NCI-H1417 treated with DMSO at 0.1 percent for 48 hours (cell line): ENCODE measurements at places on chromosomes 4 and X.

GRCh38 chr4:112029771-112030171 lies 115.5 kb upstream of the FAM241A start:
- DNase-seq: no peak

DNA sequence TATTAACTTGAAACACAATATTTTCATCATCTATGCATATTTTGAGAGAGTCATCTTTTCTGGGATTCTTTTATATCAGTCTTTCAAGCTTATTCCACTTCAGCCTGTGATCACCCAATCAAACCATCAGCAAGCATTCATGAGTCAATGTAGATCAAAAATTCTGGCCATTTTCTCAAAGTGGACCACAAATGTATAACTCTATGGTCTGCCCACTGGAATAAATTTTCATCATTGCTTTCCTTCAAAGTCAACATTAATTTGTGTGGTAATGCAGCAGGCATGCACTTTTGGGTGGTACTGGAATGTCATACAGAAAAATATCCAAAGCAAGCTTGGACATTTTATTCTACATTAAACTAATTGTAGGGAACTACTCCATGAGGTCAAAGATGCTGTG lies 1013.0 kb downstream of the STIM2 start:
- no peak for DNase-seq

- no peak for DNase-seq
Observed at GRCh38 chr4:8508266-8508665, 67.7 kb downstream of the TRMT44 start.

GRCh38 chrX:4841216-4841745 lies 1127.8 kb upstream of the PRKX start:
- DNase-seq: no peak

DNA sequence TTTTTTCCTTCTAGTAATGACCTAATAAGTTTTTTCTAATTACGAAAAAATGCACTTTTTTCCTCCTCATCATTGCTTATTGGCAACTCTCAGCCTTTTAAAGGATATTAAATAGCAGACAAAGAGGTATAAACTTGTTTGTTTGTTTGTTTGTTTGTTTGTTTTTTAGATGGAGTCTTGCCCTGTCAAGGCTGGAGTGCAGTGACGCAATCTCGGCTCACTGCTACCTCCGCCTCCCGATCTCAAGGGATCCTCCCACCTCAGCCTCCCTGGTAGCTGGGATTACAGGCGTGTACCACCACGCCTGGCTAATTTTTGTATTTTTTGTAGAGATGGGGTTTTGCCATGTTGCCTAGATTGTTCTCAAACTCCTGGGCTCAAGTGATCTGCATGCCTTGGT lies 6.0 kb downstream of the RBM47 start:
- no peak for DNase-seq

DNA sequence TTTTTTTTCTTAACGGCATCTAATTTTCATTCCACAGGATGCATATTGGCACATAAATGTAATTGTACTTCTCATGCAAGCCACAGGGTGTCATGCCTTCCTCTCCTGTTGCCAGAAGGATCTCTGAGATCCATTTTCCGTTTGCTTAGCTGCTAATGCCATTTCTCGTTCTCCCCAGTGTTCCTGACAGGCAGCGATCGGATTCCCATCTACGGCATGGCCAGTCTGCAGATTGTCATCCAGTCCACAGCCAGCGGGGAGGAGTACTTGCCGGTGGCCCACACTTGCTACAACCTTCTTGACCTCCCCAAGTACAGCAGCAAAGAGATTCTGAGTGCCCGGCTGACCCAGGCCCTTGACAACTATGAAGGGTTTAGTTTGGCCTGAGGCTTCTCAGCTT lies 8.9 kb upstream of the NAP1L5 start:
- no peak for DNase-seq

DNA sequence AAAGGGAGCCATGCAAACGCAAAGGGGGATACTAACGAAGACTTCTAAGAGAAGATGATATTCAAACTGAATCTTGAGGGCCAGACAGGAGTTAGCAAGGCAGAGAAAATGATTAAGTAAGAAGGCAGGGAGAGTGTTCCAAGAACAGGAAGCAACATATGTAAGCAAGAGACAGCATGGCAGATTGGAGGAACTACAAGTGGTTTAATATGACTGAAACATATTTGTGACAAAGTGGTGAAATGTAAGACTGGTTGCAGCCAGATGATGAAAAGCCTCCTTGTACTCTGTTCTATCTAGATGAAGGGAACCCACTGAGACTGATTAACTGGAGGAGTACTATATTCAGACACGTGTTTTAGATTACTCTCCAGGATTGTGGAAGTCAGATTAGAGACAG lies 116.6 kb upstream of the DIAPH2 start:
- no peak for DNase-seq

DNA sequence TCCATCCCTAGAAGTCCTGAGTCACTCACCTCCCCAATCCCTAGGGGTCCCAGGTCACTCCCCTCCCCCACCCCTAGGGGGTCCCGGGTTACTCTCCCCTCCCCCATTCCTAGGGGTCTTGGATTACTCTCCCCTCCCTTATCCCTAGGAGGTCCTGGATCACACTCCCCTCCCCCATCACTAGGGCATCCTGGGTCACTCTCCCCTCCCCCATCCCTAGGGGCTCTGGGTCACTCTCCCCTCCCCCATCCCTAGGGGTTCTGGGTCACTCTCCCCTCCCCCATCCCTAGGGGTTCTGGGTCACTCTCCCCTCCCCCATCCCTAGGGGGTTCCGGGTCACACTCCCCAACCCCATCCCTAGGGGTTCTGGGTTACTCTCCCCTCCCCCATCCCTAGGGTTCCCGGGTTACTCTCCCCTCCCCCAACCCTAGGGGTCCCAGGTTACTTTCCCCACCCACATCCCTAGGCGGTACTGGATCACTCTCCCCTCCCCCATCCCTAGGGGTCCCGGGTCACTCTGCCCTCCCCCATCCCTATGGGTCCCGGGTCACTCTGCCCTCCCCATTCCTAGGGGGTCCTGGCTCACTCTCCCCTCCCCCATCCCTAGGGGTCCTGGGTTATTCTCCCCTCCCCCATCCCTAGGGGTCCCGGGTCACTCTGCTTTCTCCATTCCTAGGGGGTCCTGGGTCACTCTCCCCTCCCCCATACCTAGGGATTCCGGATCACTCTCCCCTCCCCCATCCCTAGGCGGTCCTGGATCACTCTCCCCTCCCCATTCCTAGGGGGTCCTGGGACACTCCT lies 2.1 kb downstream of the ASMTL start:
- no peak for DNase-seq

DNA sequence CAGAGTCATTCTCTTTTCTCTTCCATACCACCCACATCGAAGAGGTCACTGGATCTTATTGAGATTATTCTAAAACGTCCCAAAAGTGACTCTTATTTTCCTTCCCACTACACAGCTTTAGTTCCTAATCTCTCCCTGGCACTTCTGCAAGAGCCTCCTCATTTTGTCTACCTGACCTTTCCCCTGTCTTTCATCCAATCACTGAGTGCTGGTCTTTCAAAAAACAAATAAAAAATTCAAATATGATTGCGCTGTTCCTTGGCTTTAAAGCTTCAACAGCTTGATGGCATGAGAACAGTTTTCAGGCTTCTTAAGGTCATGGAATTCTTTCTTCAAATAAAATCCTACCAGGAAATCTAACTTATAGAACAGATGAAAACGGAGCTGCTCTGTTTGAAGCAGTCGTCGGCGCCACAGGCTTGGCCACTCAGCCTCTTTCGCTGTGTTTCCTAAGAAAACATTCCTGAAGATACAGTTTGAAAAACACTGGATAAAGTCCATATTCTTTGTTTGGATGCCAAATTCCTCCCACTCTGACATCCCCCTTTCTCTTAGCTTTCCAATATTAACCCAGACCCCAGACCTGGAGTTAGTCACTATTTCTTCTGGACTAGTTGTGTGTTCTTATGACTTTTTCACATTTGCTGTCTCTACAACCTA lies 12.5 kb downstream of the SYTL5 start:
- DNase-seq: no peak

DNA sequence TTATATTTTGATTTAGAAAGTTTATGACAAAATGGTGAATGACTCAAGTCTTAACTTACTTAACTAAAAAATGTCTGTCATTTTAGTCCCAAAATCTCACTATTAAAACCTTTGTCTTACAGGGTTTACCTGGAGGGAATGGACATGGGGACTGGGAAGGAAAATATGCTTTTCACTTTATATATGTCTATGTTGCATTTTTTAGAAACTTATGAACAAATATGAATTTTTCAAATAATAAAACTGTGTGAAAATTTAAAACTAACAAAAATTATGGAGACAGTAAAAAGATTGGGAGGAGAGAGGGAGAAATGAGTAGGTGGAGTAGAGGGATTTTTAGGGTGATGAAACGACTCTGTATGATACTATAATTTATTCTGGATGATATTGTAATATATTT lies 6.2 kb downstream of the MGARP start:
- no peak for DNase-seq

GRCh38 chr4:146146918-146147317 lies 28.6 kb upstream of the LSM6 start:
- no peak for DNase-seq

- DNase-seq: no peak
Observed at GRCh38 chr4:110754716-110755115, 131.8 kb upstream of the PITX2 start.

DNA sequence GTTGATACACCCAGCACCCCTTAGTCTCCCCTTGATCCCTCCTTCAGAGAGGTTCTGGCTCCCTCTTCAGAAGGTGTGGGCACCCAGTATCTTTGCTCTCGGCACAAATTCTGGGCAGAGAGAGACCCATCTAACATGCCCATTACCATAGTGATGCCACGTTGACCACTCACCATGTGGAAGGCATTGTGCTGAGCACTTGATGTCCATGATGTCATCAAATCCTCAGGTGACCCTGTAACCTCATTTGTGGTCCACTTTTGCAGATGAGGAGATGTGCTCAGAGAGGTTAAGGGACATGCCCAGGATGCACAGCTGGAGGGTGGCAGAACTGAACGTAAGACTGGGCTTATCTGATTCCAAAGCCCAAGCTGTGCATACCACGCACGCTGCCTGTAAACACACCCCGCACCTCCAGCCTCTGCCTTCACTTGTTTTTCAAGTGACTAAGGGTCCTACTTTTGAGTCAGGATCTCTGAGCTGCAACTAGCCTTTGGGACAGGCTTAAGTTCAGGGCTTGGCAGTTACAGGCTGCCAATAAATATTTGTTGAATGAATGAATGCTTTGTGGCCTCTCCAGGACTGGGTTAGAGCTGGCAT lies 55.2 kb downstream of the HTRA3 start:
- DNase-seq: no peak

GRCh38 chr4:8308856-8309771 lies 39.6 kb downstream of the HTRA3 start:
- no peak for DNase-seq

- no peak for DNase-seq
Observed at GRCh38 chrX:40772290-40772689, 36.9 kb upstream of the MED14 start.

GRCh38 chr4:185358514-185358913 lies 37.2 kb downstream of the LRP2BP start:
- no peak for DNase-seq

- DNase-seq: no peak
Observed at GRCh38 chrX:45623266-45623665, 422.6 kb upstream of the DIPK2B start.

- DNase-seq: no peak
Observed at GRCh38 chrX:17552044-17552650, 177.1 kb downstream of the NHS start.

DNA sequence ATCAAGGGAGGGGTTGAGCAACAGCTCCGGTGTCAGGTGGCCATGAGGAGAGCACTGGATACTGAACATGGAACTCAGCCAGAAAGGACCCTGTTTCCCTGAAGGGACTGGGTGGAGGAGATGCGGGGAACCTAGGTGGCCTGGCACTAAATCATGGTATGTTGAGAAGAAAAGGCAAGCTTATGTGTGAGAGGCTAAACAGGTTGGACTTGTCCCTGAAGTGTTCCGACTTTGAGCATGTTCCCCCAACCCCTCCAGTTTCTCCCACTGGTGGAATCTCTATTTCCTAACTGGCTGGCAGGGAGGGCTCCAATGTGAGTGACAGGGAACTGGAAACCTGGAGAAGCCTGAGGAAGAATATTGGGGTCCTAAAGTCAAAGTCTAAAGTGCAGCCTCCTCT lies 69.5 kb downstream of the PLAC1 start:
- no peak for DNase-seq

DNA sequence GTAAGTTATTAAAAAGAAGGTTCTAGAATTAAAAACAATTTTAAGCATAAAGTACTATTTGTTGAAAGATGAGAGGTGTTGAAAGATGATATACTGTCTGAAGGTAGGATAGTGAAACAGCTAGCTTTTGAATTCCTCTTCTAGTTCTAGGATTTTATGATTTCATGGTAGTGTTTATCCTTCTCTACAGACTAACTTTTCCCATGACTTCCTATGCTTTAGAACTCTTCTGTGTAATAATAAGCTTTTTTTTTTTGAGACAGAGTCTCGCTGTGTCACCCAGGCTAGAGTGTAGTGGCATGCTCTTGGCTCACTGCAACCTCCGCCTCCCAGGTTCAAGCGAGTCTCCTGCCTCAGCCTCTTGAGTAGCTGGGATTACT lies 96.0 kb upstream of the NUDT6 start:
- DNase-seq: no peak

DNA sequence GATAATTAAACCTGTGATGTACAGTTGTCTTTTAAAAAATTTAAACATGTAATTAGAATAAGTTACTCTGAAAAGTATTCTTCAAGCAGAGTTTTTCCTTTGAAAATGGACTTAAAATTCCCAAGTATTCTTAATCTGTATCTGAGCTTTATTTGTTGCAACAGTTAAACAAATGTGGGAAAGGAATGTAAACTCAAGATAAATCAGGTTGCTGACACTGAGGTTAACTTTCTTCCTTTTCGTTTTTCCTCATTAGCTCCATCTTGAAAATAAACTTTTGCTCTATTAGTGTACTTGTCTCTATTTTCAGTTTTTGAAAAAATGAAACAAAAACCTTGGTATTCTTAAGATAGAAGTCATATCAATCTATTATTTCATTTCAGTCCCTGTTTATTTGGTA lies 144.5 kb upstream of the BMPR1B start:
- DNase-seq: no peak

GRCh38 chrX:48591255-48591791 lies 6.0 kb upstream of the WDR13 start:
- DNase-seq: no peak

DNA sequence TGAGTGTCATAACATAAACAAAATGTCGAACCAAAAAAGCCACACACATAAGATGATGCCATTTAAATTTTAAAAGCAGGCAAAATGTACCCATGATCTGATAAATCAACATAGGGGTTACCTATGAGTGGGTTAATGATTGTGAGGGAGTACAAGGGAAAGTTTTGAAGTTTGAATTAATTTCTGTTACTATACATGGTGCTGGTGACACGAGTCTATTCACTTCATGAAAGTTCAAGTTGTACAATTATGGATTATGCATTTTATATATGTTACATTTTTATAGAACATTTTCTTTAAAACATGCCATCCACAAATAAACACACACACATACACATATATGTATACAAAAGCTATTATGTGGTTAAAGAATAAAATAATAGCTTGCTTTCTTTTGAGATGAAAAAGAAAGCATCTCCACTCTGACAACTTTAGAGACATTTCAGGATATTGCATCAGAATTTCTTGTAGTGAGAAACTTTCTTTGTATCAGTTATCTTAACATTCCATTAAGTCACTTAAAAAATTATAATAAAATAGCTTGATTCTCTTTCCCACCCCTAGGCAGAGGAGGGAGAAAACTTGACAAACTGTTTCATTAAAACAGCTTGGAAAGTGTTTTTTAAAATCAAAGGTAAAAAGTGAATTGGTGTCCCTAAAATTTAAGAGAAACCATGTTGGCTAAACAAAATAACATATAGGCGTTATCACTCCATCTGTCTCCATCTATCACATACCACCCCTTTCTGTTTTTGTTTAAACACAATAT lies 891.8 kb upstream of the NDST4 start:
- DNase-seq: no peak

GRCh38 chr4:187090401-187090800 lies 366.7 kb upstream of the FAT1 start:
- DNase-seq: no peak
